Trophoblast cell (in vitro differentiated cells and primary cell): ENCODE measurements at places on chromosomes 5 and 9.

GRCh38 chr5:82396871-82397514 lies 118.8 kb upstream of the RPS23 start:
- no peak for DNase-seq

- no peak for DNase-seq
Observed at GRCh38 chr9:116153765-116154333, at the start of gene PAPPA. PAPPA (plus strand) TSS chr9:116153791; CDS start chr9:116154173, 382 bp downstream.

GRCh38 chr5:158039911-158040347 lies 181.0 kb upstream of the CLINT1 start:
- no peak for DNase-seq

DNA sequence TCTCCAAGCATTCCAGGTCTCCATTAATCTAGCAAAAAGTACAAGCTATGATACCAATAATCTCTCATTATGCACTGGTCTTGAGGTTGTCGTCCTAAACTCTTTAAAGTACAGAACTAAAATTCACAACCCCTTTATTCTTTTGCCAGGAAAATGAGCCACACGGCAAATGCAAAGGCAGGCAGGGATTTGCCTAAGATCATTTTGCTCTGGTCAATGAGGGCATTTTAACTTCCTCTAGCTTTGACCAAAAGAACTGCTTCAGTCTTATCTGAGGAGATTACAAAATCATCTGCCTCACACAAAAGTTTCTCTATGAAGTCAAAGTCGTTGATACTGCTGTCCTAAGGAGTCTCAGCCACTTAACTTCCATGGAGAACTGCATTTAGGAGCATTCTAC lies 51.8 kb downstream of the EPB41L4B start:
- no peak for DNase-seq

GRCh38 chr9:27538647-27539046 lies 9.0 kb upstream of the MOB3B start:
- no peak for DNase-seq

DNA sequence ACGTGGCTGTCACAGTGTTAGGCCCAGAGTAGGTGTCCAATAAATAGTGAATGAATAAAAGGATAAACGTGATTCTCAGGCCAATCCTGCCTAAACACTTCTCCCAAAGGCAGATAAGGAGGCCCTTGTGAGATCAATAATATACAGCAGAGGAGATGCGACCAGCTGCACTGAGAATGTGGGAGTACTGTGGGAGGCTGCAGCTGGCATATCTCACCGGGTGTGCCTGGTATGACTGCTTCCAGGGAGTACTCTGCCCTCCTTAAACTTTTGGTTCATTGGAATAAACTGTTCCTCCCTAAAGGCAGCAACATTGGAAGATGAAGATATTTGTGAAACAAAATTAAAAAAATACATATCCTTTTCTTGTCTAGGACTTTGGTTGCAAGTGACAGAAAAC lies 57.1 kb upstream of the PTPN3 start:
- no peak for DNase-seq

GRCh38 chr5:11780641-11781345 lies 123.5 kb downstream of the CTNND2 start:
- DNase-seq: peak; percentile 77

DNA sequence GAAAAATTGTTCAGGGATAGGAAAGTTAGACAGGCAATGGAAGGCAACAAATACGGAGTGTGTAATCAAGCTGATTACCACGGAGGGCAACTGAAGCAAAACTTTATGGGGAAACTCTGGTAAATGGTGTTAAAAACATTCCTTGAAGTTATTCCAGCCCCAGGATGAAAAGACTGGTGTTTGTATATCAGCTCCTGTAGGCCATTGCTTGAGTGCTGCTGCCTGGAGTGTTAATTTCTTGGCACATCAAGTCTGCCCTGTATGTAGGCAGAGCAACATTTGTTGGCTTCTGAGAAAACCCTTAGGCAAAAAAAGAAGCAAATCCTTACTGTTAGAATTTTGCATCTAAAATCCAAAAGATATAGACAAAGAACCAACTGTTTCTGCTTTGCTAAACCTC lies 686.5 kb upstream of the ACO1 start:
- no peak for DNase-seq

GRCh38 chr5:157157293-157157891 lies 8.7 kb downstream of the GARIN3 start:
- DNase-seq: no peak

GRCh38 chr5:134450374-134450773 lies 38.7 kb upstream of the CDKN2AIPNL start:
- DNase-seq: no peak

DNA sequence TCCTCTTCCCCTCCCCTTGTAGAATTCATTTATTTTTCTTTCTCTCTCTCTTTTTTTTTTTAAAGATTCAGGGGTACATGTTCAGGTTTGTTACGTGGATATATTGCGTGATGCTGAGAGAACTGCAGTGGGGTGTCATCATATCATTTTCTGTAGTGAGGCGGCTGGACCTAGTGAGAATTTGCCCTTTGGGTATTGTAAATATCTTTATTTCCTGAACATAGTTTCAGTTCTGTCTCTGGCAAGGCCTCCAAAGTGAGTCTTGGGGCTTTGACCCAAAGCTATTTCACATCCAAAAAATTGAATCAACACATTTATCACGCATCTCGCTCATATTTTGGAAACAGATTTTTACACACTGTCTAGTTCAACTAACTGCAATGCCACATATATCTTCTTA lies 25.4 kb upstream of the MYOT start:
- no peak for DNase-seq

DNA sequence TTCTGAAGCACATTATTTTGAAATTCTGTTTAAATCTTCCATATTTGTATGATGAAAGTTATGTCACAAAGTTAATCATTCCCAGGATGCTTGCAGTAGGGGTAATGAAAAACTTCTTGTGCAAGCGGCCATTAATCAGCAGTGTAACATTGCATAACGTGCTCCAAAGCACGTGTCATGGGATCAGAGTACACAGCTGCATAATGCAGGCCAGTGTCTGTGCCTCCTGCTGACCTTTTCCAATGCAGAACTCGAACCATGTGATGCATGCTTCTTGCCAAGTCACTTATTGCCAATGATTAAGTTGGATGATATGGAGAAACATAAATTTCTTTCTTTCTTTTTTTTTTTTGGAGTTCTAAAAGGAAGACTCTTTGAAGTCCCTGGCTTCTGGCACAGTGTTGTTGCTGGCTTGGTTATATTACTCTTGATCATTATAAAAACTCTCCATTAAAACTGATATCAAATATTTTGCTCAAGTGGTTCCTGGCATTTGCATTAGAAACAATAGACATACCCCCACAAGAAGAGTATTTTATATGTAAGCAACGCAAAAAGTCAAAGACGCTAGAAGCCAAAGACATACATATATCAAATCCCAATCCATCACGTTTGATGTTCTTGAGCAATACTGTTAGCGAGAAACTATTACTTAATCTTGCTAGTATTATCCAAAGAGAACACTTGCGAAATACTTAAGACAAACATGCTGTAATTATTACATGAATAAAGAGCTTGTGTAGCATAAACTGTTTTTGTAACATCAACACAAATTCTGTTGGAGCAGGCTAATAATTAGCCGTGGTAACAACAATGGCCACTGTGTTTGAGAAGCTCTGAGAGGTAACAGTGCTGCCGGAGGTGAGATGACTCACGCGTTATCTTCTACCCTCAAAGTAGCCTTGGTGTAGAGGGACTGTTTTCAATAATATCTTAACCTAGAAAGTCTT lies 164.2 kb downstream of the AUH start:
- peak; percentile 97 for DNase-seq

- no peak for DNase-seq
Observed at GRCh38 chr5:159324102-159324755, 6.1 kb downstream of the IL12B start.

DNA sequence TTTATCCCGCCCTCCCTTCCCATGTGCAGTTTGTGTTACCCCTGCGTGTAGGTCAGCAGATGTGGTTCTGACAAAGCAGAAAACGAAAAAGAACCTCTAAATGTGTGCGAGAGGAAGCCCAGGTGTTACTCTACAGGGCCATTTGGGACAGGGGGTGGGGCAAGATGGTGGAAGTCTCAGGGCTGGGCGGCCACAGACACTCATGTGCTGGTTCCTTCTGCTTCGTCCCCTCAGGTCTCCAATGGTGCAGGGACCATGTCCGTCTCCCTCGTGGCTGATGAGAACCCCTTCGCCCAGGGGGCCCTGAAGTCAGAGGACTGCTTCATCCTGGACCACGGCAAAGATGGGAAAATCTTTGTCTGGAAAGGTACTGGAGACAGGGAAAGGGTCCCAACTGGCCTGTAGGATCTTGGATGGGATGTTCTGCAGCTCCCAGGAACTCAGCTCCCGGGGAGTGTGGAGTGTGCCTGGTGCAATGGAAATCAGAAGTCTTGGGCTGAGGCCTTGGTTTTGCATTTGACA lies 49.0 kb downstream of the GSN start:
- no peak for DNase-seq

- no peak for DNase-seq
Observed at GRCh38 chr5:142862594-142862993, 92.4 kb downstream of the ARHGAP26 start.

- DNase-seq: no peak
Observed at GRCh38 chr9:30732060-30732459, 1652.4 kb upstream of the ACO1 start.

- DNase-seq: no peak
Observed at GRCh38 chr5:37055383-37055990, 178.9 kb downstream of the NIPBL start.

DNA sequence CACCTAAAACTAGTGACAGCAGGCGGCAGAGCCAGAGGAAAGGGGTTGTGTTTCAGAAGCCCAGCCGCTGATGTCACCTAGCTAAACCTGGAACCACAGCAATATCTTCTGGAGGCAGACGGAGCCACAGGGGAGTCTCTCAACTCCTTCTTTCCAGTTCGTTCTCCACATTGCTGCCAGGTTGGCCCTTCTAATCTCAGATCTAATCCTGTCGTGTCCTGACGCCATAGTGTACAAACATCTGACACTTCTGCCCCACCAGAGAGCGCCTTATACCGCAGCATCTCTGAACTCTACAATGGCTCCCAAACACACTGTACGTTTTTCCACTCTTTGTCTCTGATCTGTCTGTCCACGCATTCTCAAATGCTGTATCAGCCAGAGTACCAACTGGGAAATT lies 240.0 kb downstream of the SMARCA2 start:
- DNase-seq: peak; percentile 68

GRCh38 chr5:178162481-178162880 lies 8.8 kb upstream of the NHP2 start:
- peak; percentile 37 for DNase-seq

DNA sequence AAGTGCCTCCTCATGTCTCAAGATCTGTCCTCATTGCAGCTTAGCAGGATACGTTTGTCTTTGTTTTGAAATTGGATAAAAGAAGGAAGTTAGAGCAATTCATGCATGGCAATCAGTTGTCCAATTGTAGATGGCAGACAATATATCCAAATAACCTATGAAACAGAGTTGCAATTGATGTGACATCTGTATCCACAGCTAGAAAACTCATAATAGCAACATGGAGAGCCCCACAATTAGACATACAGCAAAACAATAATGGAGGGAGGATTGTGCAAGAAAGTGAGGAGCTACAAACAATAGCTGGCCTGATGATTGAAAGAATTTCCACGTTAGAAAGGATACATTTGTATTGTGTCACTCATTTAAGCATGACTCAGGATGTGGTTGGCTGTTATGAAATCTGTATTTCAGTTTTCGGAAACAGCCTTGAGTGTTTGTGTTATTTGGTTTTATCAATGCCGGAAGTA lies 132.0 kb downstream of the FAM174A start:
- DNase-seq: peak; percentile 14

DNA sequence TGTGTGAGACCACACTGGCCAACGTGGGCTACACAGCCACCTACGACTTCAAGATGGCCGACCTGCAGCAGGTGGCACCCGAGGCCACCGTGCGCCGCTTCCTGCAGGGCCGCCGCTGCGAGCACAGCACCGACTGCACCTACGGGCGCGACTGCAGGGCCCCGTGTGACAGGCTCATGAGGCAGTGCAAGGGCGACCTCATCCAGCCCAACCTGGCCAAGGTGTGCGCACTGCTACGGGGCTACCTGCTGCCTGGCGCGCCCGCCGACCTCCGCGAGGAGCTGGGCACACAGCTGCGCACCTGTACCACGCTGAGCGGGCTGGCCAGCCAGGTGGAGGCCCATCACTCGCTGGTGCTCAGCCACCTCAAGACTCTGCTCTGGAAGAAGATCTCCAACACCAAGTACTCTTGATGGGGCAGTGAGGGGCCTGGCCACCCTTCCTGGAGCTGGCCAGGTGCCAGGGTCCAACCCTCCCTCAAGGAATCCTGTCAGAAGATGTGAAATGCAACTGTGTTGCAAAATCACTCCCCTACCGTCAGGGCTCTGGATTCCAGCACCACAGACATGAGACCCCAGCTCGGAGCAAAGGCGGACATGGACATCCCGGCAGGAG lies 11.1 kb downstream of the DIPK1B start:
- DNase-seq: no peak

DNA sequence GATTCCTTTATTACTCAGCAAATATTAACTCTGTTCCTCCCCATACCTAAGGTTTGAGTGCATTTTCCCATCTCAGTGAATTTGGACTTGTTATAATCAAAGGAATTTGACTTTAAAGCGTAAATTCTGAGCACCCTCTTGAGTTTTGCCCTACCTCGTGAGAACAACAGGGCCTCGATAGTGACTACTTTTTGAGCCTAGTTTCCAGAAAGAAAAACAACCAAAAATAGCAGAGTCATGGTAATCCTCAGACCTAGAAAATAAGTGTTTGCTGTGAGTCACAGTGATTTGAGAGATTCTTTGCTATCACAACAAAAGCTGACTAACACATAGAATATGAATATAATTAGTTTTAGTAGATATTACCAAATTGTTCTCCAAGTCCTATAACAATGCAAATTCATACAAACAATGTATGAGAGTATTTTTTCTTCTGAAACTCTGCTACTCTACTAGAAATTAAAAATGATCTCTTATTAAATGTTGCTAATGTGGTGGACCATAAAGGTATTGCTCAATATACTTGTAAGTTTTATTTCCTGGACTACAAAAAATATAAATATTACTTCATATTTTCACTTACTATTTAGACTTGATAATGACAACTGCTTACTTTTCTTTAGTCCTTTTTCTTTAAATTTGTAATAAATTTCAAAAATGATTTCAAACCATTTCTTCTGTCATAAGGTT lies 759.7 kb downstream of the BRINP1 start:
- DNase-seq: peak; percentile 14

- no peak for DNase-seq
Observed at GRCh38 chr5:43312076-43312661, 1.0 kb downstream of the HMGCS1 start.
